NCI-H524 (cell line): ENCODE measurements at places on chromosomes 1 and 21.

DNA sequence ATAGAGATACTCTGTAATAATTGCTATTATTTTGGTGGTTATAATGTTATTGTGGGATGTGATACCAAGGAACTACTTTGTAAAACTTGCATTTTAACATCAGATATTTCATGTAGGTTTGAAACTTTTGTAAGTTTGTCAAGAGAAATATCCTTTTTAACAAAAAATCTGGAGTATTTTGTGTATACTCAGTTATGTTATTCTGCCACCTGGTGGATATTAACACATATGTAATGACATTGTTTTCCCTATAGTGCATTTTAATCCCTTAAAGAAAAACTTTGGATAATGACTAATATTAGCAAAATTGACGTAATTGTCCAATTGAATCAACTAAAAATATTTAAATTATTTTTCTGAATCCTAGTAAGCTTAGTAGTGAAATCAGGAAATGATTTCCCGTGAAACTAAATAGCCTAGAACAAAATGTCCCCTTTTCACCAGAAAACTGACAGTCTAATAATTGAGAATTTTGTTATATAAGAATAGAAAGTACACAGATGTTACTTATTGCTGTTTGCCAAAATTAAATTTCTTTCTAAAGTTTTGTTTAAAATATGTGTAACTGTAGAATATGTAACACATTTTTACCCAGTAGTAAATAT lies 39.6 kb downstream of the KCTD3 start:
- DNase-seq: peak; percentile 7

GRCh38 chr1:230171356-230172015 lies 104.4 kb downstream of the GALNT2 start:
- DNase-seq: no peak

GRCh38 chr1:212608959-212609700 lies 569 bp downstream of the ATF3 start:
- no peak for DNase-seq

- DNase-seq: no peak
These were observed 37.0 kb downstream of the ARHGEF11 start for GRCh38 chr1:157008502-157008901.

GRCh38 chr1:36350659-36351226 lies 27.3 kb upstream of the EVA1B start:
- DNase-seq: no peak

DNA sequence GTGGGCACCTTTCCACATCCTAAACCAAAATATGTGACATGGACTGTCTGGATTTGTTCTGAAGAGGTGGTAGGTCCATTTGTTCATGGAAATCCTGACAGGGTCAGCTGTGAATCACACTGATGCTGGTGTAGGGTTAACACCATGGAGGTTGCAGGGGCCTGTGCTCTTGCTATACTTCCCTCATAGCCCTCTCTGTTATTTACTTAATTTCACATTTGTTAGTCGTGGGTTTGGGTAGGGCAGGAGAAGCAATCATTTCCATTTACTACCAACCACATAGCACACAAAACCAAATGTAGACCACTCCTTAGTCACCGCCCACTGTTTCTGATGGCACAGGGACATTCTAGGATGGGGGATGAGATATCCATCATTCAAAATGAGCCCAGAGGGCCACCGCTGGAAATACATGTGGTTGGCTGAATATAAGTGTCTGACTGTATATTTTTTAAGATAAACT lies 61.8 kb upstream of the POU2F1 start:
- DNase-seq: no peak

GRCh38 chr1:64745181-64745985 lies 508 bp downstream of the RAVER2 start:
- DNase-seq: peak; percentile 58

- DNase-seq: no peak
These were observed 35.8 kb downstream of the SPEN start for GRCh38 chr1:15883326-15883725.

DNA sequence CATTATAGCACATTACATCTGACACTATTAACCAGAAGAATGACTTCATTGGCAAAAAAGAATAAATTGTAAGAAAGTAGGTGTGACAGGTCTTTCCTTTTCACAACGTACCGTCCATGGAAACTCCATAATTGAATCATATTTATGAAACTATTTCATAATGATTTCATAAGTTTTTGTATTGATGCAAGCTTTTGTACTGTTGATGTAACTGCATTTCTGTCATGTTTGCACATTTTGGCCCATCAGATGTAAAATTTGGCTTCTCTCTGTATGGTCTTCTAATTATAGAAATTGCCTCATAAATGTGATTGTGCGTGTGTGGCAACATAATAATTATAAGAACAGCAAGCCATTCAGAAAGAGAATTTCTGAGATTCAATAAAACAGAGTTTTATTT lies 180.7 kb upstream of the ZNHIT6 start:
- DNase-seq: no peak

DNA sequence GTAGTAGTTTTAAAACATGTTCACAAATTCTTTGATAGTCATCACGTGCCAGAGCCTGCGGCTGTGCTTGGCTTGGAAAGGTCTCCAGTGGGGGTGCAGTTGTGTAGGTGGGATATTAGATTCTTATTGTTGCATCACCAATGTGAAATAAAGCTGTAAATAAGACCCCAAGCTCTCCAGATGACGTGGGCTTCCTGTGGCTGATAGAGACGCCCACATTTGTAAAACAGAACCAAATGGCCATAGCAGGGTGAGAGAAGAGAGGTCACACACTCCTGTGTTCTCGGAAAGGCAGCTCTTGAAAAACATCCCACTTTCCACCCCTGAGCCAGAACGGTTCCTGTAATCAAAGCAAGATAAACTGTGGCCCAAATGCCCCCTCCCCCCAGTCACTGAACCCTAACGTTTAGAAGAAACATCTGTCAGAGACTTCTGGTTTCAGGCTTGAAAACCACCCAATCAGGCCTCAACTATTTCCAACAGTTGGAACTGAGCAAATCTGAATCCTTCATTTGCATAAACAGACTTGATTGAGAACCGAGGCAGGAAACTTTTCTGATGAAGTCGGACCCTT lies 6.6 kb upstream of the NTPCR start:
- DNase-seq: no peak

GRCh38 chr1:83574791-83575190 lies 424.1 kb downstream of the TTLL7 start:
- DNase-seq: no peak

DNA sequence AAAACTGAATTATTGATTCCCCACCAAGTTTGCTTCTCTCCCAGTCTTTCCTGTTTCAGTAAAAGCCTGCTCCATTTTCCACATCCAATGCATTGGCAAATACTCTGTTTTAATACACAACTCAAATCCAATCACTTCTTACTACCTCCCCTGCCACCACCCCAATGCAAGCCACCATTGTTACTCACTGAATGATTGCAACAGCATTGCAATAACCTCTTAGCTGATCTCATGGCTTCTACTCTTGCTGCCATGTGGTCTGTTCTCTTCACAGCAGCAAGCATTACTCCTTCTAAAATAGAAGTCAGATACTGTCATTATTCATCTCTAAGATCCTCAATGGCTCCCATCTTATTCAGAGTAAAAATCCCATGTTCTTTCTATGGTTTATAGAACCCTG lies 123.4 kb downstream of the ATP6V1G3 start:
- no peak for DNase-seq

- no peak for DNase-seq
These were observed 40.2 kb downstream of the GPR161 start for GRCh38 chr1:168096296-168097165.
